Lung microvascular endothelial cell (primary cell): ENCODE measurements at places on chromosomes 4 and X. TPM values are rescaled to one million over a fixed set of nuclear protein-coding genes. Genes with fewer than 3 reads are reported as not detected.

DNA sequence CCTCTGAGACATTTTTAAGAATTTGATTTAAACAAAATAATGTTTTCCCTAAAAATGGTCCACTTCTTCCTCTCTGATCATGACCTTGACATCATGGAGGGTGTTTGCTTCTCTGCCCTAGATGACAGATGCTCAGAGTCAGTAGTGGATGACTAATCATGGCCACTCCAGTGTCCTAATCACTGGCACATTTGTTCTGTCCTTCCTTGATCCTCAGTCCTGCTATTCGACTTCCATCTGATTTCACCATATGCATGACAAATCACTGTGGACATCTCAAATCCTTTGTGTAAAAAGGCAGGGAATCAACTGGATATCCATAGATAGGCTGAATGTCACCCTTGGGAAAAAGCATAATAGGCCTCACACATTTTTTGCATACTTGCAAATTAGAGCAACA, 9.0 kb downstream of the CRMP1 start:
- DNase-seq: no peak

The TRIM60 gene
- total RNA-seq: not detected in 2 replicates

- DNase-seq: peak; percentile 36
Measured at GRCh38 chr4:3786196-3786869, 20.1 kb downstream of the ADRA2C start.

GRCh38 chr4:152458801-152459302, 77.0 kb downstream of the FBXW7 start:
- DNase-seq: peak; percentile 3
